H4 (cell line): ENCODE measurements at places on chromosomes 7 and 10. TPM values are rescaled to one million over a fixed set of nuclear protein-coding genes. Genes with fewer than 3 reads are reported as not detected.

The NUPR2 gene
- not detected in 2 replicates for total RNA-seq

The MYO3A gene
- not detected in 2 replicates for total RNA-seq

The TAS2R41 gene
- total RNA-seq = not detected in 2 replicates

The STEAP4 gene
- 0.02 and 0.06 TPM in 2 replicates for total RNA-seq

The CPED1 gene
- 23.8 and 26.5 TPM in 2 replicates for total RNA-seq

The STK17A gene
- total RNA-seq = 161 and 166 TPM in 2 replicates

The CAMK2B gene
- total RNA-seq = 0.06 TPM in 1 of 2 replicates, not detected in the other

The RFC2 gene
- total RNA-seq = 80.6 and 97.3 TPM in 2 replicates

The ZNF775 gene
- 0.56 and 0.90 TPM in 2 replicates for total RNA-seq

The LDB3 gene
- total RNA-seq = 0.08 and 0.16 TPM in 2 replicates

The NME8 gene
- not detected in 2 replicates for total RNA-seq

The ERVW-1 gene
- total RNA-seq = not detected in 2 replicates

DNA sequence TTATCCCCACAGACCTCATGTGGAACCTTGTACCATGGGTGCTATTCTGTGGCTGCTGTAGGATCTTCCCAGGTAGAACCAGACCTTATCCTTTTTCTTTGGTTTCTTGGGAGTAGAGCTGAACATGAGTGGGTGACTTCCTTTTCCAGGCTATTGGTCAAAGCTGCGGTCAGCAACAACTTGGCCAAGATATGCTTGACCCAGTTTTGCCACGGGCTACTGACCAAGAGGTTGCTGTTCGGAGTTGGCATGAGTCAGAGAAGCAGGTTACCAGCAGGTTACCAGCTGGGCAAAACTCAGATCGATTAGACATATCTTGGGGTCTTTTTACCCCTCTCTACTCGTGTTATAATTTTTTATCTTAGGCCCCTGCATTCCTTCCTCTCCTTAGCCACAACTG, 36.7 kb upstream of the HDAC9 start:
- peak; percentile 55 for DNase-seq

DNA sequence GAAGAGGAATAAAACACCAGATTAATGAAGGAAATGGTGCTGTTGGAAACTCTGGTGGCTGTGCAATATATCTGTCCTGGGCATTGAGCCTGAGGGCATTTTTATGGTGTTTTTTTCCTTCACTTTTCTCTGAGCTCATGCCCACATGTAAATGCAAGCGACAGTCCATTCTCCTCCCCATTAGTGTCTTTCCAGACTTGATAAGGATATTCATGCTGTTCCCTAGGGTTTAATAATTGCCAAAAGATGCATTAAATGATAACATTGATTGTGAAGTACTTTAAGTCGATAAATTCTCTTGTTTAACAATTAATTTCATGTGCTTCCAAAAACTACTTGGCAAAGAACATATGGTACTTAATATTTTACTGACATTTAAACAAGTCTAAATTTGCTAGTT, 384.7 kb downstream of the MDFIC start:
- DNase-seq = no peak

GRCh38 chr7:75531359-75531821, 39.3 kb downstream of the SPDYE5 start:
- peak; percentile 56 for DNase-seq

DNA sequence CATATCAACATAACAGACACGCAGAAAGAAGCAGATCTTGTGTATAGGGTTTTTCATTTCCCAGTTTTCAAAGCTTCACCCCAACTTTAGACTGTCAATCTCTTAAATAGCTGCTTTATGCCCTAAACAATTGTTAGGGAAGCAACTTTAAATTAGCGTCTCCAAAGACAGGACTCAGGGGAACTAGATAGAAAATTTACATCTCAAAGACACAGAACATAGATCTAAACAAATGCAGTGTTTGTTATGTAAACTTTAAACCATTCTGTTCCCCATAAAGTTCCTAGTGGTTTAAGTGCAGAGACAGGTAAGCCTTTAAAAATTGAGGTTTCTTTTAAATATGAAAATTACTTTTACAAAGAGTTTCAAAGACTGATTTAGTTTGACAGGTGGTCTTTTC, 379.2 kb upstream of the GHITM start:
- DNase-seq = no peak

GRCh38 chr7:30846378-30846777, 65.3 kb upstream of the AQP1 start:
- DNase-seq = no peak

GRCh38 chr7:44524811-44525388, 16.2 kb downstream of the NPC1L1 start:
- DNase-seq = no peak

GRCh38 chr10:76354921-76355320, 923.5 kb downstream of the LRMDA start:
- no peak for DNase-seq

DNA sequence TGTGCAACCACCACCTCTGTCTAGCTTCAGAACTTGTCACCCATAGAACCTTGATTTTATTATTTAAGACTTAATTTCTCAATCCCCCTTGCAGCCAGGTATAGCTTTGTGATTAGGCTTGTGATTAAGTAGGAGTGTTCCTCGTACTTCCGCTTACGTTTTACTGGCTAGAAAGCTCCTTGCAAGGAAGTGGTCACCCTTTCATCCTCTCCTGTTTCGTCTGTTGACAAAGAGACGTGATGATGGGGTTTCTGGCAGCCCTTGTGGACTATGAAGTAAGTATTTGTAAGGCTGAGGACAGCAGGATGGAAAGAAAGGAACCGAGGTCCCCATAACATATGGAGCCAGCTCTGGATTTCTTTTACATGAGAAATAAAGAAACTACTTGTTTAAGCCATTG, 86.5 kb upstream of the KDM7A start:
- DNase-seq = no peak

DNA sequence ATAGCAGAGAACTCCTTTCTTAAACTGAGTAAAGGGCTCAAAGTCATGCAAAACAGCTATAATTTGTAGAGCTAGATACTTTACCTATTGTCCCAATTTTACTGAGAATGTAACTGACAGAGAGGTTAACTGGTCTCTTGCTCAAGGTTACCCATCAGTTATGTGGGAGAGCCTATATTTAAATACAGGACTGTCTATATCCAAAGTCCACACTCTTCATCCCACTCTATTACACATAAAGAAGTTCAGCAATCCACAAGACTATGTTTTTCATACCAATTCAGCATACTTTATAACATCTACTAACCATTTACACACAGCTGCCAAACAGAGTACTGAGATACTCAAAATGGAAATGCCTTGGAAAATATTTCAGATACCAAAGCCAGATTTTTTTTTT, 100.2 kb downstream of the MICU1 start:
- no peak for DNase-seq

DNA sequence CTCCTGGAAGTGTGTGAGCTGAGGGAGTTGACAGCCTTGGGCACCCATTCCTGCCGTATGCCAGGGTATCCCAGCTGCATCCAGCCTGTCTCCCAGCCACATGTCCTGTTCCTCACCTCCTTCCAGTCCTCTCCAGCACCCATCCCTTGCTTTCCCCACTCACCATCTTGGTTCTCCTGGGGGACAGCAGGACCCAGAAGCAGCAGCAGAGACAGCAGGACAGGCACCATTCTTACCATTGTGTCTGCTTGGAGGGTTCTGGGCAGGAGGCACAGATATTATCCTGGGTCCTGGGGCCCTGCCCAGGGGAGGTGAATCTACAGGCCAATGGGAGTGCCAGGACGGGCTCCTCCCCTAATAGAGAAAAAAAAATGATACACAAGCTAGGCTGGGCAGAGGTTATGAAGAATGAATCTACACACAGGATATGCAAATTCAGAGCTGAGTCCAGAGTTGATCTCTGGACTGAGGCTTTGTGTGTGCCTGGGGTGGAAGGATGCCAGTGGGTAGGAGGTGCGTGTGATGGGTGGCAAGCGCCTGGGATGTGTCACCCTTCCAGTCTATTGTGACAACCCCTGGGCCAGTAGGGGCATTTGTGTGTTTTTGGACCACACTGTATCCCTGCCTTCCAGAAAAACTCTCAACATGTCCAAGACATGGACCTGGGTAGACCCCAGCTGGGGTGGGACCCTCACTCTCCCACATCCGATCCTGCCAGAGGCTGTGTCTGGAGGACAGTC, at the start of gene AZGP1:
Gene AZGP1, minus strand, starts transcription at position 250 of the 740 bp plus-strand sequence. Its CDS starts 11 bp downstream, at position 239.
- no peak for DNase-seq

DNA sequence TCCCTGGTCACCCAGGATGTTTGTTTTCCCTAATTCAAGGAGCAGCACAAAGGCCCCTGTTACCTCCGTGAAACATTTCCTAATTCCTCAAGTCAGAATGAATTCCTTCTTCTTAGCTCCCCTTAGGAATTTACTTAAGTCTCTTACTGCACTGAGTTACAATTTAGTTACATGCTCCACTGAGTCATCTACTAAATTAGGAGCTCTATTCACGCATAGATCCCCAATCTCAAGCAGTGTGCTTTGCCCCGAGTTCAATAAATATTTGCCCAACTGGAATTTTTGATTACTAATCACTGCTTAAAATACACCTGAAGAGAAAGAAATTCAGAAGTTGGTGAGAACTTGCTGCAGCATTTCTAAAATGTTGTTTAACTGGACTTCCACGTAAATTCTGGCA, 329.4 kb upstream of the MYO3A start:
- DNase-seq = no peak

- no peak for DNase-seq
Measured at GRCh38 chr10:85225311-85225710, 896.9 kb downstream of the CCSER2 start.

- DNase-seq = peak; percentile 81
Measured at GRCh38 chr10:90930070-90930837, 9.4 kb upstream of the ANKRD1 start.
